GM23248 (cell line): ENCODE measurements at places on chromosomes 3 and 15. TPM values are rescaled to one million over a fixed set of nuclear protein-coding genes. Genes with fewer than 3 reads are reported as not detected.
A peak's percentile ranks its signal among the peaks of the same experiment; 100 is the strongest.

Gene ZPLD1
- 0.22 TPM in 1 of 2 replicates, not detected in the other for total RNA-seq

Gene CP
- total RNA-seq = 0.51 TPM in 1 of 2 replicates, not detected in the other

DNA sequence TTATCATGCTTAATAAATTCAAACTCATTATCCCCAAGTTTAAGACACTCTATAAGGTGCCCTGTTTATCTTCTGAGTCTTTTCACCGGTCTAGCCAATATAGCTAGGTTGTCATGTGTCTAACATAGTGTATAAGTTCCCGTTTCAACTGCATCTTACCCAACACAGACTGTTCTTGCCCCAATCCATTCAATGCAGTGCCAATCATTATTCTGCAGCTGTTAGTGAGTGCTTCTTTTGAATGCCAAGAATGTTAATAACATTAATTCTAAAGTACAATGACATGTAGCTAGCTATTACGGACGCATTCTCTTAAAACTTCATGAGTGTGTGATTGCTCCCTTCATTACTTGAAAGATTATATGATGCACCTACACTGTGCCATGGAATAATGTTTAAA is 646.4 kb upstream of the NR2F2 start:
- no peak for DNase-seq

- no peak for DNase-seq
These were observed 261.9 kb downstream of the CACNA2D3 start for GRCh38 chr3:54384279-54384678.

DNA sequence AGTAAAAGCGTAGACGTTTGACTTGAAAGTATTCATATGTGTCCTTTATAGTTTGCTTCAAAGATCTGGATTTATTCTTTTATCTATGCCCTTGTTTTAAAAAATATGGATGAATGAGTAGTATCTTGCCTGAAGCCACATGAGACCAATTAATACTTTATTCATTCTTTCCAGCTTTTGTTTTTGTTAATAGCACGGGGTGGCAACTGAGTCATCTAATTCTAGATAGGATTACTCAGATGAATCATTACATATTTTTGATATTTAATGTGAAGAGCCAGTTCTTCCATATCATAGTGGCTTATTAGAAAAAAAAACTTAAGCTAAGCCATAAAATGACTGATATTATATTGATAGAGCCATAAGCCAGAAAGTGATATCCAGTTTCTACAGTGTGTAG is 121.9 kb downstream of the BBX start:
- DNase-seq = peak; percentile 72
